Dermis microvascular lymphatic vessel endothelial cell (primary cell): ENCODE measurements at places on chromosomes 6 and 20. TPM values are rescaled to one million over a fixed set of nuclear protein-coding genes. Genes with fewer than 3 reads are reported as not detected.

CNBD2 gene
- total RNA-seq = 5.3 and 5.4 TPM in 2 replicates

DUSP15 gene
- total RNA-seq = 0.26 and 1.5 TPM in 2 replicates

TSHZ2 gene
- 0.77 and 2.1 TPM in 2 replicates for total RNA-seq

GSTA2 gene
- total RNA-seq = not detected in 2 replicates

IL17F gene
- total RNA-seq = not detected in 2 replicates

LY6G6C gene
- total RNA-seq = not detected in 2 replicates

BPIFB2 gene
- total RNA-seq = not detected in 2 replicates

LINC00237 gene
- under 0.01 TPM in 1 of 2 replicates, not detected in the other for total RNA-seq

UBD gene
- total RNA-seq = 39.0 and 91.9 TPM in 2 replicates

PREX1 gene
- total RNA-seq = 30.7 and 36.1 TPM in 2 replicates

IL20RA gene
- 0.26 and 1.1 TPM in 2 replicates for total RNA-seq

MYBL2 gene
- total RNA-seq = 8.6 and 13.0 TPM in 2 replicates

C6orf52 gene
- 0.25 and 0.77 TPM in 2 replicates for total RNA-seq

TFAP2B gene
- not detected in 2 replicates for total RNA-seq

HRH3 gene
- total RNA-seq = not detected in 2 replicates

GGTLC1 gene
- total RNA-seq = not detected in 2 replicates

DLL1 gene
- 2.6 and 6.4 TPM in 2 replicates for total RNA-seq

VNN1 gene
- total RNA-seq = under 0.01 TPM in 1 of 2 replicates, not detected in the other

BPIFA1 gene
- total RNA-seq = not detected in 2 replicates

CCM2L gene
- 17.3 and 27.6 TPM in 2 replicates for total RNA-seq

ARFRP1 gene
- 22.5 and 38.1 TPM in 2 replicates for total RNA-seq

TNF gene
- not detected in 2 replicates for total RNA-seq

ECT2L gene
- under 0.01 TPM in 1 of 2 replicates, not detected in the other for total RNA-seq
